Activated T-cell treated with anti-CD3 and anti-CD28 coated beads, Interleukin-2, amount 50 U/mL, for 4 hours (primary cell): ENCODE measurements at places on chromosomes 11 and 22. TPM values are rescaled to one million over a fixed set of nuclear protein-coding genes. Genes with fewer than 3 reads are reported as not detected.

- DNase-seq, result no peak
Measured at GRCh38 chr11:113663567-113663966, 42.5 kb downstream of the TMPRSS5 start.

GRCh38 chr11:59923813-59924212 lies 14.4 kb upstream of the OOSP1 start:
- no peak for DNase-seq

AQP11 gene
- 0.26 TPM for total RNA-seq

OR4A16 gene
- total RNA-seq, result not detected
